Left lobe of liver (tissue), 2 donors: ENCODE measurements at places on chromosomes 16 and 17.
A peak's percentile ranks its signal among the peaks of the same experiment; 100 is the strongest.

- DNase-seq = no peak
Measured at GRCh38 chr16:69501956-69502745, 63.6 kb upstream of the NFAT5 start.

GRCh38 chr16:77171745-77172635, 19.0 kb upstream of the MON1B start:
- DNase-seq = no peak

- DNase-seq = no peak
Measured at GRCh38 chr16:24409045-24409444, 130.3 kb upstream of the RBBP6 start.

GRCh38 chr17:65966072-65966695, 225.7 kb downstream of the CEP112 start:
- DNase-seq = no peak

GRCh38 chr16:77970371-77970770, 52.0 kb upstream of the CLEC3A start:
- DNase-seq = no peak

- no peak for DNase-seq
Measured at GRCh38 chr17:57425431-57425830, 169.1 kb downstream of the MSI2 start.

GRCh38 chr16:2498531-2499253, 15.1 kb upstream of the ATP6V0C start:
- DNase-seq = peak; percentile 82

DNA sequence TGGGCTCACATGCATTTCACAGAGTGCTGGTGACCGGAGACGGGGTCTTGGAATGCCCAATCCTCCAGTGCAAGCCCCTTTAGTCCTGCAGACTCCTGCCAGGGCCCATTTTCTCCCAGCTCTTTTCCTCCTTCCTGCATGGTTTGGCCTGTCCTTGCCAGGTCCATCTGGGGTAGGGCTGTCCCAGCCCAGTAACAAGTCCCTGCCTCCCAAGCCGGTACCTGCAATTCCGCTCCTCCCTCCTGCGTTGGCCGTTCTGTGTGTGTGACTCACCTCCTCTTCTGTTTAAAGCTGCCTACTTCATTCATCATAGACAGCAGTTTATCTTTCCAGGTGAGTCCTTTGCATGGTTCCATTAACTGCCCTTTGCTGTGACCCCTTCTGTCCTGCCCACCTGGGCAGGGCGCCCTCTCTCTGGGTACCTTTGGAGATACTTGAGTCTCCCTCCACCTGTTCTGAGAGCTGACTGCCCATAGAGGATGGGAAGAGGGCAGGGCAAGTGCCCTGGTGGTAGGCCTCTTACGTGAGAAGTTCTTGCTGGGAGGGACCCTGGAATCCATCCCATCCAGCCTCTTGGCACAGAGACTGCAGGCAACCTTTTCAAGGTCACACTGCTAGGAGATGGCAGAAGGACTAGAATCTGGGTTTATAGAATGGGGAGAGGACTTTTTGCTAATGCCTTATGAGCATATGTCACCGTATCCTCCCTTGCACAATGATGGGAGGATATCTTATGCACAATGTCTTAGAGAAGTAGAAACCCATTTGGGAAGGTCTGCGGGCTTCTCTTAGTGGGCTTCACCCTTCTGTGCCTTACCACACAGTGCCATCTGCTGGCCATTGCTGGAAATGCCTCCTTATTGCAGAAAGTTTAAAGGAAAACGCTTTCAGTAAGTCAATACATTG, 29.7 kb upstream of the LGALS9 start:
- peak; percentile 68 for DNase-seq

DNA sequence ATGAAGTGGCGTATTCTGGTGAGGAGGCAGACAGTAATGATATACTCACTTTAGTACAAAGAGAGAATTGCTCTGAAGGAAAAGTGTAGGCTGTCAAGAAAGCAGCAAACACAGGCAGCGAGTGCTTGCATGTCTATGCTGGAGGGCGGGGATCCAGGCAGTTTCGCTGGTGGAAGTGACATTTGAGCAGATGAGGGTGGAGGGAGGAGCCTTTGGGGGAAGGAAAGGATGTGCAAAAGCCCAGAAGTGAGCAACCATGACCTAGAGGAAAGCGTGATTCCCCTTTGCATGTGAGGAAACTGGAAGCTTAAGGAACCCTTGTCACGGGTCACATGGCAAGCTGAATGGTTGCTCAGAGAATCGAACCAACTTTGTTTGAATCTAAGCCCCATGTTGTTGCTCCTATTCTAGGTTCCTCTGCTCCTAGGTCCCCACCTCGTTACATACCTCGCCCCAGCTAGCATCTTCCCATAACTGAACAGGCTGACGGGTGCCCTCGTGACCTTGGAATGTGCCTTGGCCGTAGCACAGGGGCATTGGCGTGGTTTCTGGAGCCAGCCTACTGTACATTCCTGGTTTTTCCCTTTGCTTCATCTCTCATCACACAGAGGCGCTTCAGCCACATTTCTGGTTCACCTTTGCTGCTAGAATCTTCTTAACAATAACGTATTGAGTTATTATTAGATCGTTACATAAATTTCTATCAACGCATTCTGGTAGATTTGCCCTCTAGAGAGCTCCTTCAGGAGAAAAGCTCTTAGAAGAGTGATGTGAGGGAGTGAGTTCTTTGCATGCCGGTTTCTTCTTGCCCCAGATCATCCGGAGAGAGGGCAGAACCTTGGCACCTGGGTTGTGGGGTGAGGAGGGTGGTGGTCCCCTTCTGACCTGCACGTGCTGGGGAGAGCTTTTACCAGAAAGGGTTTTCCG, 191.8 kb downstream of the SNX29 start:
- no peak for DNase-seq

DNA sequence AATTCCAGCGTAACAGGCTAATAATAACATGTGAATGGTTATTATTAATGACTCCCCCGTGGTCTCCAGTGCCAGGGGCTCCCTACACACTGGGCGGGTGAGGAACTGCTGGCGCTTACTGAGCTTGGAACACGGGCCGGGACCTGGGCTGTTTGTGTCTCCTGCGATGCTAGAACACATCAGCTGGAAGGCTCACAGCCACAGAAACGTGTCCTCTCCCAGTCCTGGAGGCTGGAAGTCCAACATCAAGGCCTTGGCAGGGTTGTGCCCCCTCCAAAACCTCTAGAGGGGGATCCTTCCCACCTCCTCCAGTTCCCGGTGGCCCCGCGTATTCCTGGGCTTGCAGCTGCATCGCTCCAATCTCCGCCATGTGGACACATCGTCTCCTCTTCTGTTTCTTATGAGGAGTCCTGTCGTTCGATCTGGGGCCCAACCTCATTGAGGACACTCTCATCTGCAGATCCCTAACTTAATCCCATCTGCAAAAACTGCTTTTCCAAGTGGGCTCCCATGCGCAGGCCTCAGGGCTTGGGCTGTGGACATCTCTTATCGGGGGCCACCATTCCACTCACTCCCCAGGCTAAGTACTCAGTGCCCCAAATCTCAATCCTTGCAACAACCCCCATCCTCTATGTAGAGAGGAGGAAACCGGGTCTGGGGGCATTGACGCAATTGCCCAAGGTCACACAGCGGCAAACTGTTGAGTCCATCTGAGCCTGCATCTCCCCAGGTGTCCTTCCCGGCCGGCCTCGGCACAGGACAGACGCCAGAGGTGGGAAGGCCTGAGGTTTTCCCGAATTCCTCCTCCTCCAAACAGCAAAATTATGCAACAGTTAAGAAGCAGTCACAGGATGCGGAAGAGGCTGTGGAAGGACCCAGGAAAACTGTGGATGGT, 193.9 kb downstream of the IRF8 start:
- no peak for DNase-seq

GRCh38 chr16:12802048-12802447, 1.6 kb downstream of the CPPED1 start:
- no peak for DNase-seq

GRCh38 chr17:46800573-46800972, 17.9 kb downstream of the WNT3 start:
- DNase-seq = no peak

GRCh38 chr17:27649929-27650328, 18.9 kb downstream of the LGALS9 start:
- no peak for DNase-seq

DNA sequence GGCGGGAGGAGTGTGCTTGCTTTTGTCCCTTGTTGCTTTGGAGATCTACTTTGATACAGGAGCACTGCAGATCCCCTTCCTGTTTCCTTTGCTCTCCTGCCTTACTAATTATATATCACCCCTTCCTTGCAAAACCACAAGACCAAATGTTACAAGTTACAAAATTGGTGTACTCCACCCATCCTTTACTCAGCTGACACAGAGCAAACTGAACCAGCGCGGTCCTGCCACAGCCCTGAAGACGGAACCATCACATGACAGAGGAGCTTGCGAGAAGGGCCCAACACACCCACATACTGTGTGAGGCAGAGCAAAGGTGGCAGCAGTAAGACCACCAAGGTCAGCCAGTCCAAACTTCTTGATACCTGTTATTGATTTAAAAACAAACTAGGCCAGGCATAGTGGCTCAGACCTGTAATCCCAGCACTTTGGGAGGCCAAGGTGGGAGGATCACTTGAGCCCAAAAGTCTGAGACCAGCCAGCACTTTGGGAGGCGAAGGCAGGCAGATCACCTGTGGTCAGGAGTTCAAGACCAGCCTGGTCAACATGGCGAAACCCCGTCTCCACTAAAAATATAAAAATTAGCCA, 33.2 kb downstream of the CYTH1 start:
- peak; percentile 74 for DNase-seq

GRCh38 chr17:42133461-42134041, 10.9 kb downstream of the HSPB9 start:
- DNase-seq = no peak

- DNase-seq = no peak
Measured at GRCh38 chr16:57878586-57878985, 76.3 kb upstream of the KIFC3 start.

DNA sequence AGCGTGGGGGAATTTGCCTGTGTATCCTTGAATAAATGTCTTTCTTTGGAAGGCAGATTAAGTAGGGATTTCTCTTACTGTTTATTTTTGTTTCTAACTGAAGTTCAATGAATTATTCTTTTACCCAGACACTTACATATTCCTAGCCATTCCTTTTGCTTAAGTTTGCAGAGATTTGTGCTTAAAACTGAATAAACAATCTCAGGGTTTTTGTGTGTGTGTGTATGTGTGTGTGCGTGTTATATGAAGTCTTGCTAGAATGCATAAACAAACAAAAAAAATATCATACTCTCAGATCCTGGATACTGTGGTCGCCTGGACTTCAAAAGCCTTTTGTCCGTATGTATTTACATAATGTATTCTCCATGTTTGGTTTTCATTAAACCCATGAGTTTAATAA, 672.8 kb downstream of the MAF start:
- DNase-seq = no peak

DNA sequence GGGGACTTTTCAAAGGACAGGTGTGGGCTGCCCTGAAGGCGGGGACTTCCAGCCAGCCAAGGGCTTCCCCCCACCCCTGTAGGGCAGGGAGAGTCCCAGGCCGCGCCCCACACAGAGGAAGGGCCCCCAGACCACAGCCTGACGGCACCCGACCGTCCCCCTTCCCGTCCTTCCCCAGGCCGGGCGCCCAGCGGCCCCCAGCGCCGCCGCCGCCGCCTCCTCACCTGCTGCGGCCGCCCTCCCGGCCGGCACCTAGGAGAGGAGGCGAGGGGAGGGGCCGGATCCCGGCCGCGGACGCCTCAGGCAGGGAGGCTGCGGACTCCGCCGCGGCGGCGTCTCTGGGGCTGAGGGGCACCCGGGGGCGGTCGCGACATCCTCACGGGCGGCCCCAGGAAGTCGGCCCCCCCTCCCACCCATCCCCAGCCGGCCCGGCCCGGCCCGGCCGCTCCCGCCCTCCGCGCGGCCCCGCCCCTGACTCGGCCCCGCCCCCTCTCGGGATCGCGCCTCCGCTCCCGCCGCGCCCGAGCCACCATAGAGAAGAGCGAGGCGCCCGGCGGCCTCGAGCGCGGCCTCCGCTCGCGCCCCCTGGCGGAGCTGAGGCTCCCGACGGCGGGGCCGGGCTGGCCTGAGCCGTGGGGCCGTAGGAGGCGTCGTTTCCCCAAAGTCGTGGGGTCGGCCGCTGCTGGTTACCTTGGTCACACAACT, 25.5 kb upstream of the RFFL start:
- peak; percentile 89 for DNase-seq

DNA sequence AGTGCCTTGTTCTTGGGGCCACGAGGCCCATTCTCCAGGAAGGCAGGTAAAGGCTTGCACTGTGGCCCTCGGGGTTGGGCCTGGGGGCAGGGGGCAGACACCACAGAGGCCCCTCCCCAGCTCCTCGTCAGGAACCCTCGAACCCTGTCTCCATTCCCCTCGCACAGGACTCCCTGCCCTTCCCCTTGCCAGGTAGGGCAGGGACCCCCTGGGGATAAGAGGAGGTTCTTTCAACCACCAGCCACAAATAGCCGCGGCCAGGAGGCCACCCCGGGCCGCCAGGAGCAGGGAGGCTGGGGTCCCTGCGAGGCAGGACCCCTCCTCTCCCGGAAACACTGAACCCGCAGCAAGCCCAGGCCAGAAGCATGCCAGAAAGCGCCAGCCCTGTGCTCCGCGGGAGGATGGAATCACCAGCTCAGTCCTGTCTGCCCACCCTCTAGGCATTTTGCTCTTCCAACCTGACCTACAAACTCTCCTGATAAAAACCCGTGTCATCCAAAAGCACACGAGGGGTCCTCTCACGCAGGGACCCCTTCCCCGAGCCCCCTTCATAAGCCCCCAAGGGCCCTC, 45.6 kb downstream of the SLC47A1 start:
- peak; percentile 54 for DNase-seq

GRCh38 chr16:81403601-81404391, 40.8 kb upstream of the CMIP start:
- DNase-seq = peak; percentile 86

GRCh38 chr17:65385726-65386125, 175.7 kb downstream of the AXIN2 start:
- no peak for DNase-seq

DNA sequence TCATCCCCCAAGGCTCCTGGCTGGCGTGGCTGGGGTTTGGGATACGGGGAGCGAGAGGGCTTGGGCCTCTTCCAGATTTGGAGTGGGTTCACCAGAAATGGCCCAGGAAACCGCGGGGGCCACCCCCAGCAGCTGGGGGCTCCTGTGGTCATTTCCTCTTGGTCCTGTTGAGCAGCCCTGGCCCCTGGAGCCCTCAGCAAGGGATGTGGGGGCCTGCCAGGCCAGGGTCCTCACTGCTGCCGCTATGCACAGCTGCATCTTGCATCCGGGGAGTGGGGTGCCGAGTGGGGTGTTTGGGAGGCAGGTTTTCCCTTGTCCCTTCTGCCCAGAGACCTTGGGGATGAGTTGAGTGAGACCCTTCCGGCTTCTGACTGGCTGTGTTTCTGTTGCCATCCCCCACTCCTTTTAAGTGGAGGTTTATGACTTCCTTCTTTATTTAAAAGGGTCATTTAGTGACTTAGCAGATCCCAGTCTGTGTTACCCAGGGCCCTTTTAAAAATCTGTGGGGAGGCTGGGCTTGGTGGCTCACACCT, 319.8 kb downstream of the SEC14L1 start:
- DNase-seq = no peak

DNA sequence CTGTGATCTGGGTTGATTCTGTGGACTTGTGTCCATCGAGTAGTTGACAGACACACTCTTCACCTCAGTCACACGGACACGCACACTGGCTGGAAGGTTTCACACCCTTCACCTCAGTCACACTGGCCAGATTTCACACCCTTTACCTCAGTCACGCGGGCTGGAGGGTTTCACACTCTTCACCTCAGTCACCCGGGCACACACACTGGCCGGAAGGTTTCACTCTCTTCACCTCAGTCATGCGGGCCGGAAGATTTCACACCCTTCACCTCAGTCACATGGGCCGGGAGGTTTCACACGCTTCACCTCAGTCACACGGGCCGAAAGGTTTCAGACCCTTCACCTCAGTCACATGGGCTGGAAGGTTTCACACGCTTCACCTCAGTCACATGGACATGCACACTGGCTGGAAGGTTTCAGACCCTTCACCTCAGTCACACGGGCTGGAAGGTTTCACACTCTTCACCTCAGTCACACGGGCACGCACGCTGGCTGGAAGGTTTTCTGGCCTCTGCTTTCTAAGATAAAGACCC, 96.2 kb downstream of the PGS1 start:
- DNase-seq = no peak
